ENCODE measurements at places on chromosomes 6 and 20. TPM values are rescaled to one million over a fixed set of nuclear protein-coding genes. Genes with fewer than 3 reads are reported as not detected.
A peak's percentile ranks its signal among the peaks of the same experiment; 100 is the strongest.

GRCh38 chr20:40442181-40442963 lies 246.7 kb downstream of the MAFB start:
- no peak for DNase-seq

GRCh38 chr6:88490908-88491264 lies 324.7 kb upstream of the CNR1 start:
- peak; percentile 8 for DNase-seq

GRCh38 chr6:38077488-38078030 lies 258.0 kb downstream of the ZFAND3 start:
- DNase-seq = no peak

- no peak for DNase-seq
These were observed 77.8 kb downstream of the STXBP5 start for GRCh38 chr6:147281895-147282565.

DNA sequence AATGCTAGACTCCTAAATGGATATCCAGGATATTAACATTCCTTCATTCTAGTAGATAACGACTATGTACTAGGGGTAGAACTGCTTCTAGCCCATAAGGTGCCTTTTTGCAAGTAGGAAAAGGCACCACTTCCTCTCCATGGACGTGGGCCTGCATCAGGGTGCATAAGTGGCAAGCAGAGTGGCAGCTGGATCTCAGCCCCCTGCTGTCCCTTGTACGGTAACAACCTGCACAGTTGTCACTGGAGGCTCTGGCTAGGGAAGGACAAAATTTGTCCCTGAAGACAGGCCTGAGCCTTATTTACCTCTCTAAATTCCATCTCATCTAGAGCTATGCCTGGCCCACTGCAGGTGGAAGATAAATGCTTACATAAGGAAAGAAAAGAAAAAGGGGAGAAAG lies 42.5 kb upstream of the SAYSD1 start:
- DNase-seq = no peak

DNA sequence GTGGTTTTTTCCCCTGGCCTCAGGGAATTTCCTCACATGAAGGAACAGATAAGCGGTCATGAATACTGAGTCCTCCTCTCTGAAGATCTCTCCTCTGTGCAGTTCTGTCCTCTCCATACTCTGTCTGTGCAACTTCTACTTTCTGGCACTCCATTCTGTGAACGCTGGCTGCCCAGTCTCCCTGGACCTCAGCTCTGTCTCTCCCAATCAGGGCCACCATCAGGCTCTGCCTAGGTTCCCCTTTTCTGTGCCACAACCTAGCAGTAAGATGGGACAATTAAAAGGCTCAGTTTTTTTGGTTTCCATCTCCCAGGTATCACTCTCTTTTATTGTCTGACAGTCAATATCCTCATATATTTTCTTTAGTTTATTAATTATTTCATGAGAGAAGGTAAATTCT lies 4.8 kb upstream of the ADGB start:
- DNase-seq = no peak

GRCh38 chr6:40620574-40621240 lies 33.5 kb upstream of the LRFN2 start:
- no peak for DNase-seq

GRCh38 chr20:6582449-6582848 lies 185.0 kb upstream of the BMP2 start:
- no peak for DNase-seq

- DNase-seq = no peak
These were observed 4.7 kb downstream of the SNRNP48 start for GRCh38 chr6:7594579-7595125.

DNA sequence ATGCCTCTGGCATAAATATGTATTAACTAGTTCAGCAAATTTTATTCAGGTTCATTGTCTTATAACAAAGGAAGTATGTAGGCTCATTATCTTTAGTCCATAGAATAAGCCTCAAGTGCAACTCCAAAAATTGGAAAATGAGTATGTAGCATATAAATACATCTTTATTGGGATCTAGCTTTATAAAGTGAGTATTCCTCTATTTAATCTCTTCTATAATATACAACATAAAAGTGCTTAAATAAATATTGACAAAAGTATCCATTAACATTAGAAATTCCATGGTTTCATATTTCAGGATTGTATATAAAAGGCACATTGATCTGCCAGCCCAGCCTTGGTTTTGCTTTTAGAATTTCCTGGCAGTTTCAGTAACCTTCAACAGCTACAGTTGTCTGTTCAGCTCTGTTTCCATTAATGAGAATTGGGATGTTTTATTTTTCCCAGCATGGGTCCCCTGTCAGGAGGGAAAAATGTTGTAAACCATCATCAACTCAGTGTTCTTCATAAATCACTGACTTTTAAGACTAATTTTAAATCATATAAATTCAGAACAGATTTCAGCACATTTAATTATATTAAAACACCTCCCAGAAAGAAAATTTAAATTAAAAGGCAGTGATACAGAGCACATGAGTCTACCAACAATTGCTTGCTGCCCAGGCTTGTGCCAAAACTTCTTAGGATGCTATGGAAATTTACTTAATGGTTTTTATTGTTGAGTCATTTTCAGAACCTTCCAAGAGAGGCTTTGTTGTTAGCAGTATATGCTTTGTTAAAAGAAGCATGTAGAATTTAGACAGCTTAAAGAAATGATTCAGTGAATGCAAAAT lies 119.7 kb downstream of the ADGRG6 start:
- no peak for DNase-seq

DNA sequence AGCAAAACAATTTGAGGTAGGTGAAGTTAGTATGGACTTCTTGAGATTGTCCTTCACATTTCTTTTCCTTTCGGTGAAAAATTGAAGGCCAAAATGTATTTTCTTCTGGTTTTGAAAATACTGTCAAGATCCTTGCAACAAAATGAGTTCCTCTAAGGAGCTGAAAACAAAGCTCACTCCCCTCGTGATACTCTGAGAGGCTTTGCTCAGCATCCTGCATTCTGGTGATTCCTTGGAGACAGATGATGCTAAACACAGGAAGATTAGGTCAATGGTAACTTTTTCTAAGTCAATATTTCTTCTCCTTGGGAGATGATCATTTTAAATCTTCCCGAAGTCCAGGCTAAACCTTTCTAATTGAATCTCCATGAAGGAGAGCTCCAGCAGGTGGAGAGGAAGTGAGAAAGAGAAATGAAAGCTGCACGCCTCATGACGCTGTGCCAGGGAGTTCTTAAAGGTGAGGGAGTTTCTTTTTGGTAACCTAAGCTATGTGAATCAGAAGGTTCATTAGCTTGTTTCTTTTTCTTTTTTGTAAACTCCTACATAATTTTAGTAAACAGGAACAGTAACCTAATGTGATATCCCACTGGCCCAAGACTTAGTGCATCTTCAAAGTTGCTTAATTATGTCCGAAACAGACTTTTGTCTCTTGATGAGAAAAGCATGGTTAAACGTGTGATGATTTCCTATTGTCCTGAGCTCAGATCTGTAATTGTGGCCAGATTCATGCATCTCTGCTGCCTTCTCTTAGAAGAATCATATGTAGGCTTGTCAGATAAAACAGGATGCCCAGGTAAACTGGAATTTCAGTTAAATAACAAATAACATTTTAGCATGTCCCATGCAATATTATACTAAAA lies 15.0 kb downstream of the ESR1 start:
- no peak for DNase-seq

- DNase-seq = no peak
These were observed 594.0 kb upstream of the JAG1 start for GRCh38 chr20:11267762-11268335.

DNA sequence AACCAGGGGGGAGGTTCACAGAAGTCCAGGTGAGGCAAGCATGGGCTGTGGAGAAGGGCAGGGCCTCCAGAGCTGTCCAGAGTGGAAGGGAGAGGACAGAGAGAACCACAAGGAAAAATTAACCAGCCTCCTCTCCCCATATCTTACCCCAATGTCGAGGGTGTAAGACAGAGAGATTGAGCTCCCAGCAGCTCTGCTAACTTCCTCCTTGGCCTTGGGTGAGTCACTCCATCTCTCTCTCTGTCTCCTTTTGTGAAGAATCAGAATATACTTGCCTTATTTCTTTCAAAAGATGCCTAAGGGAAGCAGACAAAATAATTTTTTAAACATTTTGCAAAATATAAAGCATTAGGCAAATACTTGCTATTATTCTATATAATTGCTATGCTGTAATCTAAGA lies 58.3 kb upstream of the IYD start:
- DNase-seq = no peak

GRCh38 chr20:33624399-33624798 lies 37.7 kb upstream of the C20orf144 start:
- DNase-seq = no peak

DNA sequence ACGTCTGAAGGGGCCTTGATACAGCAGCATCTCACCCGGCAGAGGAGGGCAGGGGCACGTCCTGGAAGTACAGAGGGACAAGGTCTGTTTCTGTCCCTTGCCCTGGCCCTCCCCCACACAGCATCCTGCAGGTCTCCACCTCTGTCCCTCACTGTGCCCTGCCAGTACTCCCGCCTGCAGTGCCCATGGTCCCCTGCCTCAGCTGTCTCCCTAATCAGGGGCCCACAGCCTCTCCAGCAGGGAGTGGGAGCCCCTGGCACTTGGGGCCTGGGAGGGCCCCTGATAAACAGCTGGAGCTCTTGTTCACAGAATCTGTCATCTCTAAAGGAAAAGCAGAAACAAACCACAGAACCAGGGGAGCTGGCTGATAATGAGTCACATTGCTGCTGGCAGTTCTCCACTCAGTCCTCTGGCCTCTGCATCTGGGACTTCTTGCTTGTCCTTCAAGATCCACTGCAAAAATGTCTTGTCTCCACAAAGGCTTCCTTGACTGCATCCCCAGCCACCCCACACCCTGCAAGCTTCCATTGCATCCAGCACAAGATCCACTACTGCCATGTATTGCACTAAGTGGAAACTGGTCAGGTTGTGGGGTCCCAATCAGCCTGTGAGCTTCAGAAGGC lies 33.2 kb upstream of the TAF8 start:
- no peak for DNase-seq

DNA sequence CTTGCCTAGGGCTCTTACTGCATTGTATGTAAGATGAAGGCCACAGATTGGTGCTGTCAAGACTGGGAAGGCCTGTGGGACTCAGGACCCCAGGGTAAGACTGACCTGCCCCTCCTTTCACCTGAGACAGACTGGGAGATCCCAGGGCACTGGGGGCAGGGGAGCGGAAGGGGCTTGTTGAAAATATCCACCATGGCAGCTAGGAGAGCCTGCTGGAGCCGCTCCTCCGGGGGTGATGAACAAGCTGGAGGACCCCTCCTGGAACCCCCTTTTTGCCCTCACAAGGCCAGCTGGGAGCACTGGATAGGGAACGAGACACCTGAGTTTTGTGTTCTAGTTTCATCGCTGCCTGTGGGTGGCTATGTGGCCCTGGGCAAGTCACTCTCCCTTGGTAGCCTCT lies 9.2 kb upstream of the SDCBP2 start:
- no peak for DNase-seq

DNA sequence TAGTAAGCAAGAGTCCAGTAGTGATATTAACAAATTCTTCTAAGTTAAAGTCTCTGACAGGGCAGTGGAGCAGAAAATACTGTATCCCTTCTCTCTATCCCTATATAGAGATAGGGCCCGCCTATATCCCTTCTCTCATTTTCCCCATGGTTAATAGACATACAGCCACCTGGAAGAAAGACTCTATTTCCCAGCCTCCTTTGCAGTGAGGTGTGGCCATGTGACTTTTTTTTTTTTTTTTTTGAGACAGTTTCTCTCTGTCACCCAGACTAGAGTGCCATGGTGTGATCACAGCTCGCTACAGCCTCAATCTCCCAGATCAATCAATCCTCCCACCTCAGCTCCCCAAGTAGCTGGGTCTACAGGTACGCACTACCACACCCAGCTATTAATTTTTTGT lies 16.7 kb upstream of the CDK5RAP1 start:
- no peak for DNase-seq

DNA sequence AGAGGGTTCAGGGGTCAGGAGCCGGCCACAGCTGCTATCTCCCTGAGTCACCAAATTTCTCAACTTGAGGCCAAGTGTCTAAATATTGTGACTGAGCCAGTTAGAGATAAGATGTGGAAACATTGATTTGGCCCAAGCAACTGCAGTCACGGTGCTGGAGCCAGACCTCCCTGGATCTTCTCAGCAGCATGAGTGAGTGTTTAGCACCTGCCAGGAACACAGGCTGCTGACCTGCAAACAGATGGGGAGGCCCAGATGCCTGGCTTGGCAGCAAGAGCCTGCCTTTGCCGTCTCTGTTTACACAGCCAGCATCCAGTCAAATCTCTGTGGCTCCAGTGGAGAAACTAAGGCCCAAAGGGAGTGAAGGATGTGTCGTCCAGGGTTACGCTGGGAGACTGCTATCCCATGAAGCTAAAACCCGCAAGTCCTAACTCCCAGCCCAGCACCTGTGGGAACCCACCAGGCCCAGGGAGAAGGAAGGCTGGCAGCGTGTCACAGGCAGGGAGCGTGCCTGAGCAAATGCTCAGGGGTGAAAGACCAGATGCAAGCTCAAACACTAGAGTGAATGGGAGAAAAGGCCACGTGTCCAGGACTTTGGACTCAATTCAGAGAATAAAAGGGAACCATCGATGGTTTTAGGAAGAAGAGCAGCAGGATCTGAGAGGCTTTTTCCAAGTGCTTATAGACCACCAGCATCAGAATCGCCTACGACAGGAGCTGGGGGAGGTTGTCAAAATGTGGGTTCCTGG lies 15.9 kb upstream of the PTGIS start:
- no peak for DNase-seq

- peak; percentile 53 for DNase-seq
These were observed 39.4 kb upstream of the CCN6 start for GRCh38 chr6:112014483-112014882.

- DNase-seq = no peak
These were observed 4.2 kb downstream of the RNASET2 start for GRCh38 chr6:166952121-166952520.

GRCh38 chr6:36204068-36204753 lies 7.7 kb downstream of the BRPF3 start:
- no peak for DNase-seq

DNA sequence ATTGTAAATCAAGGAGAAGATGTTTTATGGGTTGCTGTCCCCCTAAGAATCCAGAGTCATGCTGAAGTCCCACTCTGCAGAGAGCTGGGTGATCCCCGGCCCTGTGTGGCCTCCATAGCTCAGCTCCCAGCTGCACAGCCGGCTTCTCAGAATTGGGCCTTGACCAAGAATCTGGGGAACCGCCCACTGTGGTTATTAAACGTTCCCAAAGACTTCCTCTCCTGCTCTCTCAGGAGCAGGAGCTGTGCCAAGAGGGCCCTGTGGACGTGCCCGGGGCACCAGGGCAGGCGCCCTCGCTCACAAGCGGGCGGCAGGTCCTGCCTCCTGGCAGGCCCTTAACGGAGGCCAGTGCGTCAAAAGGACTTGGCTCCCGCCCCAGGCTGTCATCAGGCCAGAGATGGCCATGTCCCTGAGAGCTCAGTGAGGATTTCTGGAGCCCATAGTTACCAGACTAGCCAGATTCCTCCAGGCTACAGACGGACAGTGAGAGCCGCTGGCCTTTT lies 30.4 kb downstream of the ZC3H12D start:
- DNase-seq = peak; percentile 63

- DNase-seq = no peak
These were observed 18.0 kb downstream of the APCDD1L start for GRCh38 chr20:58497076-58497641.

C20orf202 gene
- total RNA-seq = not detected

CUL9 gene
- total RNA-seq = 11.6 TPM

GABRR1 gene
- total RNA-seq = not detected

TRIM40 gene
- total RNA-seq = not detected

CAPN11 gene
- 0.20 TPM for total RNA-seq

MYMX gene
- not detected for total RNA-seq

LSM2 gene
- 29.8 TPM for total RNA-seq

BPHL gene
- total RNA-seq = 8.5 TPM

RIN2 gene
- 80.2 TPM for total RNA-seq

NKAIN2 gene
- total RNA-seq = not detected

BEND3 gene
- 1.3 TPM for total RNA-seq

PTGIS gene
- total RNA-seq = 0.44 TPM

SLC13A3 gene
- not detected for total RNA-seq

THEMIS gene
- total RNA-seq = not detected
